H4 (cell line): ENCODE measurements at places on chromosomes 4 and X. TPM values are rescaled to one million over a fixed set of nuclear protein-coding genes. Genes with fewer than 3 reads are reported as not detected.

AFF1 gene
- 5.8 and 8.9 TPM in 2 replicates for total RNA-seq

DNA sequence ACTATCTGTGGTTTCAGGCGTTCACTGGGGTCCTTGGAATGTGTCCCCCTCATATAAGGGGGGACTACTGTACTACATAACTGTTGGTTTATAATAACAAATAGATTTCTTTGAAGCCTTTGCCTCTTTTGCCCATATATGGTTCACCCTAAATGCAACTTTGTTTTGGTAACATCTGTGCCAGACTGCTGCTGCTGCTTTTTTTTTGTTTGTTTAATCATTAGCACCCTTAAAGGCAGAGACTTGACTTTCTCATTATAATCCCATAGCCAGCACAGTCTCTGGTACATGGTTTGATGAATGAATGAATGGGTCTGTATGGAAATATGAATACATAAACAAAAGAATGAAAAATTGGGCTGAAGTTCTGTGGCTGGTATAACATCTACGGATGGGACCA is 80.2 kb upstream of the LHFPL1 start:
- DNase-seq, result no peak

DNA sequence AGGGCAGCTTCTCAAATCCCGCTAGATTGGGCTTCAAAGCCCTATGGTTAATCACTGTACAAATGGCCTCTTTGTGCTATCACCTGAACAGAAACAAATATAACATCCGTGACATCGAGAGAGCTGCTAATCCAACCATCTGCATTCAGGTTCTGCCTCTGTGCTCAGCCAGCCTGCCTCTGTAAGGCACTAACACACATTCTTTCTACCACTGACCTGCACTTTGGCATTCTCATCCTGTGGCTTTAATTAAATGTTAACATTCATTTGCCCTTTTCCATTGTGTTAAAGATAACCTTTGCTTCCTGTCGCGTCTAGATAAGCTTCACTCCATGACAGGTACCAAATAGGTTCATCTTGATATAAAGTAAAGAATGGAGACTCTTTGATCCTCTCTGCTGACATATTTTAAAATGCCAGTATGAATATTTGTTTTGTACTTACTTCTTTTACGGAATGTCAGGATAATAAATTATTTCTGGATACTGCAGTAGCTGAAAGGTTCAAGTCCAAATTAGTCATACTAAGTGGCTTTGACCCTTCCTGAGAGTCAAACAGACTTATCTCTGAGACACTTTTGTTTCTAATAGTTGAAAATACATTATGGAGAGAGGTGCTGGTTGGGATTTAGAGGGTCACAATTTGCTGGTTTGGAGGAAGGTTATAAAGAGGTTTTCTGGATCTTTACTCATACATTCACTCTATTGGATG is 505.7 kb downstream of the PACRGL start:
- DNase-seq, result no peak

GRCh38 chrX:14802943-14803710 is 69.7 kb downstream of the FANCB start:
- no peak for DNase-seq

GRCh38 chrX:46819136-46819535 is 17.7 kb upstream of the RP2 start:
- no peak for DNase-seq

DNA sequence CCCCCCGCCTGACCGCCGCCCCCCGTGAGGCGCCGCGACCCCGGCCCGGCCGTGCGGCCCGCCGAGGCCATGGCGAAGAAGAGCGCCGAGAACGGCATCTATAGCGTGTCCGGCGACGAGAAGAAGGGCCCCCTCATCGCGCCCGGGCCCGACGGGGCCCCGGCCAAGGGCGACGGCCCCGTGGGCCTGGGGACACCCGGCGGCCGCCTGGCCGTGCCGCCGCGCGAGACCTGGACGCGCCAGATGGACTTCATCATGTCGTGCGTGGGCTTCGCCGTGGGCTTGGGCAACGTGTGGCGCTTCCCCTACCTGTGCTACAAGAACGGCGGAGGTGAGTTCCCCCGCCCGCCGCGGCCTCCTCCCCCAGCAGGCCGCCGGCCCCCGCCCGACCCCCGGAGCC is 780 bp downstream of the SLC6A8 start:
- DNase-seq, result no peak
